ENCODE measurements at places on chromosomes 7 and 10.

DNA sequence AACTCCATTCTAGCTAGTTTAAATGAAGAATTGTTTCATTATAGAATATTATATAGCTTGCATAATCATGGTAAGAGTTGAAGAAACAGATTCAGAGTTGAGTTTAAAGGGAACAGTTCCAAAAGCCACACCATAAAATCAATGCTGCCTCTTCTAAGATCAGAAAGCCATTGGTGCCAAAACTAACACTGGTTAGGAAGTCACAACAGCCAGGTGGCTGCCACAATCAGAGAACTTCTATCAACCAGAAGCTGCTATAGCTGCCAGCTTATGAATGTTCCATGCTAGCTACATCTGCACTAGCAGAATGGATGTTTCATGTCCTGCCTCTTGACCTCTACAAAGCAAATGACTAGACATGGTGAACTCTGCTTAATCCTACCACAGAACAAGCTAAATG, 583.1 kb upstream of the LRRN3 start:
- DNase-seq: no peak

GRCh38 chr7:68484731-68485130, 1113.5 kb upstream of the AUTS2 start:
- no peak for DNase-seq

- DNase-seq: no peak
Observed at GRCh38 chr7:109213081-109213480, 643.4 kb downstream of the DNAJB9 start.

DNA sequence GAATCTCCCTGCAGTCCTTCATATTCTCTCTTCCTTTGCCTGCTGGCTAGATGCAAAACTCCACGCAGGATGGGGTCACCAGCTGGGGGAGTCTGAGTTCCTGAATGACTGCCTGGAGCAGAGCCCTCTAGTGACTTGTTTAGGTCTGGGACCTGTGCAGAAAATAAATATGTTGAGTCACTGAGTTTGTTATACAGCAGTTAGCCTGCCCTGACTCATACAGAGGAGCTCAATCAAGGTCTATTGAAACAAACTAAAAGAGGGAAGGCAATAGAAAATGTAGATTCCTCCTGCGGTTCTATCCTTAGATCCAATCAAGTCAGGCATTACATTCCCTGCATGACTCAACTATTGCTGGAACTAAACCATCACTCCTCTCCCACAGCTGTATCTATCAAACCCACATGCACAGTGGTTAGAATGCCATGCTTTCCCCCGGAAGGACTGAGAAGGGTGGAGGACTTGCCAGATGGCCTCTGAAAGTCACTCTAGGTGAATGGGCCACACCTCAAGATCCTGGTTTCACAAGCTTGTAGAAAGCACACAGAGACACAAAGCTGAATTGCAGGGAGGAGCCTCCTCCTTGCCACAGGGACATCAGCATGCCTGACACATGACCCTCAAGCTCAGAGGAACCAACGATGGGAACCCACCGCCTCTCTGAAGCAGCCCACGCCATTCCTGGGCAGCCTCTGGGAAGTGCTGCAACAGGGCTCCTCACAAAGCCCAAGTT, 73.9 kb downstream of the SH3PXD2A start:
- DNase-seq: no peak

DNA sequence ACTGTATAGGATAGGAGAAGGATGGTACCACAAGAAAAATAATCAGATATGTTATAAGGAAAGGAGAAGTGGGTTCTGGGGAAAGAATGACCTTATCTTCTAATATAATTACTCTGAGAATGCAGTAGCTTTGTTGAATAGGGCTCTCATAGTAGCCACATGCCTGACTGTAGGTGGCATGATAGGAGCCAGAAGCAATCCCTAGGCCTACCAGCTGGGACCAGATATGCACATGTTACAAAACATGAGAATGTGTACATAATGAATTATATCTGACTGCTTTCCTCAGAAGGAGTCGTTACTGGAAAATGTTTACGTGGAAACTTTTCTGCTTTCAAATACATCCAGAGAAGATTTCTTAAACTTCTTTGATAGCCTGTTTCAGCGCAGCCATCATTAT, 53.2 kb upstream of the FAM3C start:
- DNase-seq: no peak

DNA sequence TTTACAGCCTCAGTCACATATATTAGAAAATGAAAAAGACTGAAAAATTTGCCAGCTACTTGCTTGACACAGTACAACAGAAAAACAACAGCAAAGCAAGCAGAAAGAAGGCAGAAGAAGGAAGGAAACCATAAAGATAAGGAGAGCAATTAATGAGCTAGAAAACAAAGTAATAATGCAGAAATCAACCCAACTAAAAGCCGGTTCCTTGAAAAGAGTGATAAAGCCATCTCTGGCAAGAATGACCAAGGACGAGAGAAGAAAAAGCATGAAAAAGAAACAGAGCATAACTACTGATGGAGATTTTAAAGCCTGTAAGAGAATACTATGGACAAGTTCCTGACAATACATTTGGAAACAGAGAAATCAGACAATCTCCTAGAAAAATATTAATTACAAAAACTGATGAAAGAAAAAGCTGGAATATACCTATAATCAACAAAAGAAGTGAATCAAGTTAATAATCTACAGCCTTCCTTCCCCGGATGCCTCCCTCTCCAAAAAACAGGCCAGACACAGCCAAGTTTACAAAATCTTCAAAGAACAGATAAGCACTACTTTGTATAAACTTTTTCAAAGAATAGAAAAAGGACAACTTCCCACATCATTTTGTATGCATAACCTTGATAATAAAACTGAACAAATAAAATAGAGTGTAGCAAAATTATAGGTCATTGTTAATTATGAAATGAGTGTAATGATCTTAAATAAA, 204.0 kb downstream of the BAMBI start:
- no peak for DNase-seq

GRCh38 chr10:95845411-95845810, 62.4 kb upstream of the CC2D2B start:
- DNase-seq: no peak

DNA sequence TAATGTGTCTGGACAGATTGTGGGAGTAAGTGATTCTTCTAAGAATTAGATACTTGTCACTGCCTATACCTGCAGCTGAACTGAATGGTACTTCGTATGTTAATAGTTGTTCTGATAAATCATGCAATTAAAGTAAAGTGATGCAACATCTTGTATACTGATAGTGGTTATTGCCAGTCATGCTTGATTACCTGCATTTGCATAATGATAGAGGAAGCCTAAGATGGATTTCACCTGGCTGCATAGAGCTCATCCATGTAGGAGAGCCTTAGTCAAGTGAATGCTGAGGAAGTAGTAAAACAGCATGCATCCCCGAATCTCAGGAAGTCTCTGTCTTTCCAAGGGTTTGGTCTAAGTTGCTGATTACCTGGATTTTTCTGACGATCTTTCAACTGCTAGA, 64.2 kb upstream of the CAPZA2 start:
- DNase-seq: no peak

DNA sequence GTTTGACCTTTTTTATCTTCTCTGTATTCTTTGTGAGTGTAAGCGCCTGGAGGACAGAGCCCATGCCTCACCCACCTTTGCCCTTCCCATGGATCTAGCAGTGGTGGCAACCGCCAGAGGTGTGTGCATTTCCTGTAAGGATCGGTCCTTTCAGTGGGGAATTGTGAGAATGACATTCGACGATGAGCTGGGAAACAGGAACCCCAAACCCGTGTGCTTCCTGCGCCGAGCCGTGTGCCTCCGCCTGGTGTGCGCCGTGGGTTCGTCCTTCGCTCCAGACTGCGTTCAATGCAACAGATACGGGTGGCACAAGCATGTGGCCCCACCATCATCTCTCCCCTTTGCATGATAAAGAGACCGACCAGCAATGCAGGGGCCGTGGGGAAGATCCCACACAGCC, 1.7 kb upstream of the DIP2C start:
- no peak for DNase-seq

GRCh38 chr10:97718659-97719142, 5.2 kb downstream of the MARVELD1 start:
- DNase-seq: no peak

- no peak for DNase-seq
Observed at GRCh38 chr7:16708511-16708910, 45.0 kb upstream of the TSPAN13 start.

GRCh38 chr7:120550494-120551048, 277.6 kb downstream of the KCND2 start:
- no peak for DNase-seq

DNA sequence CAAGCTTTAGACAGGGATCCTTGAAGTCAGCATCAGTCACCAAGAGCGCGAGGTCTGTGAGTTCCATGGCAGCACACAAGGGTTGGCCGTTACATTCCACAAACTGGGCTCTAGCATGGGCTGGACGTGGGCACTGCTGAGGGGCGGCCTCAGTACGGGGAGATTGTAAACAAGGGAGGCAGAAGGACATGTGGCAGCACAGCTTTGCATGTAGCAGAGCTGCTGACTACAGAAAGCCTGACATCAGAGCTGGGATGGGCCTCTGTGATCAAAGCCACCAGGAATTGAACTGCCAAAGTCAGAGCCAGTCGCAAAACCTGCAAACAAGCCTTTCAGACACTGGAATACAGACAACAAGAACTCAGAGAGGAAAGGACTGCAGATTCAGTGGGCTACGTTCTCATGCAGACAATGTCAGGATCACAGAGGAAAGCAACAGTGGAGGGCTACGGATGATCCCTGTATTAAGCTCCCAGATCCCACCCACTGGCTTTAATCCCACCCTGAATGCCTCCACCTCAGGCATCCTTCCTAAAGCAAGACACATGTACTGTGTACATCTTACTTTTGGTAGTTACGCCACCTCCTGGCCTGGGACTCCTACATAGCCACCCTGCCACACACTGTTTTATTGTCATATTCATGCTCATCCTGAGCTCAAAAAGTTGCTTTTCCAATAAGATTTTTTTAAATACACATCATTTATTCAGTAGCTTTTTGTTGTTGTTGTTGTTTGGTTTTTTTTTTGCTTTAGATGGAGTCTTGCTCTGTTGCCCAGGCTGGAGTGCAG, 291.1 kb upstream of the IMMP2L start:
- no peak for DNase-seq

DNA sequence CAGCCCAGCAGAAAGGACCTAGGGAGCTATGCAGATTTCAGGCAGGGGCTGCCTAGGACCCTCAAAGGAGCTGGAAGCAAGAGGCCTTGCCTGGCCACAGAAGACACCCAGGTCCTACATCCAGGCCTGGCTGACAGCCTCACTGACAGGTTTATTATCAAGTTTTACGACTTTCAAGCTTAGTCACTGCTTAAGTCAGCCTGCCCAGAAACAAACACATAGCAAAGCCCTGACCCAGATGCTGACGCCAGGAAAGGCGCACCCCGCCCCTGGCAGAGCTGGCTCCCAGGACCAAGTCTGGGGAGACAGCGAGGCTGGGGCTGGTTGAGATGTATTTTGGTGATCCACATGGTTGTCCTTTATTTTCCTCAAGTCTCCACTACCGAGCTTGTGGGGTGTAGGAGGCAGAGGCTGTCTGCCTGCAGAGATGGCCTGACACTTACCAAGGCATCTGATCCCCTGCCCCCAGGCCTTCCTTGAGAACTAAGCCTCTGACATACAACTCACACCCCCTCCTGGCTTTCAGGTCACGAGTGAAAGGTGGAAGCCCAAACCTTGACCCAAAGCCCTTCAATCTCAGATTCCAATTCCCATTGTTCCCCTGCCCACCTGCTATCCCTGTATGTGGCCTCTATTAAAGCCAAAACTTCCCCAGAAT, 80.7 kb upstream of the EMX2 start:
- DNase-seq: no peak

DNA sequence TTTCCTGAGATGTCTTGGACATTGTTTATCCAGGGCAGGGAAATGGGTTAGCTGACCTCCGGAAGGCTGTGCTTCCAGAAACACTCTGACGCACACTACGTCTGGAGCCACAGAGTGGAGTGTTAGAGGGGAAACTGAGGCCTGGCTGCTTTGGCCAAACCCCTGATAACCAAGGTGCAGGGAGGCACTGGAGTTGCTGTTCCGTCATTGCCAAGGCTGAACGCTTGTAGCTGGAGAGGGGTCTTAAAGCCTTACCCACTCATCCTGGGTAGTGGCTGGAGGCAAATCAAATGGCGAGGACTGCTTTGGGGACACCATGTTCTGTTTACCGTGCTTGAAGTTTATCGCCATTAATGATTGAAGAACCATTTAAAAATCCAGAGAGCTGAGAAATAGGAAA, 604.1 kb upstream of the FOXK1 start:
- no peak for DNase-seq

DNA sequence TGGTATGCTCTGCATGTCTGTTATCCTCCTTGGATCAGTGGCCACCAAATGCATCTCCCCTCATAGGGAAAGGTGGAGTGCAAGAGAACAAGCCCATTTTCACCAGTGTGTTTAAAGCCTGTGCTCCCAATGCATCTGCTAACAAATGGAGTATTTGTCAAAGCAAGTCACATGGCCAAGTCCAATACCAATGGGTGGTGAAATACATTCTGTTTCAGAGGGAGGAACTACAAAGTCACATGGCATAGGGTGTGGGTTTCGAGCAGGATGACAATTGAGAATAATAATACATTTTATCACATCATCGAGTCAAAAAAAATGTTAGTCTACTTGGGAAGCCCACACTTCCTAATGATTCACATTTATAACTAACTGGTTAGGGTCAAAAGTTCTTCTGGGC, 62.7 kb downstream of the SUGCT start:
- DNase-seq: no peak

DNA sequence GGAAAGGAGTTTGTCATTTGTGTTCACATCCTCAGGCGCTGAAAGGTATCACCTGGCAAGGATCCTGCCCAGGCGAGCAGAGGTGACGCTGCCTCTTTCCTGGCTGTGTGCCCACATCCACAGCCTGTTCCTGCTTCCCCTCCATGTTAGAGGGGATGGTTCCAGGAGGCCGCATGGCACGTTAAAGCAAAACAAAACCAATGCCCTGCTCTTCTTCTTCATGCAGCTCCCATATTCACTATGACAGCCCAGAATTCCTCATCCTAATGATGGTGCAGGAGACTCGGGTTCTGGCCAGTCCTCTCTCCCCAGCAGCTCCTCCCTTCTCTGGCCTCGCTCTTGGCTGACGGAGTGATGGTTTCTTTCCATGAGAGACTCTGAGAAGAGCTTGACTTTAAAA, 678.5 kb upstream of the ANKRD30A start:
- DNase-seq: no peak

DNA sequence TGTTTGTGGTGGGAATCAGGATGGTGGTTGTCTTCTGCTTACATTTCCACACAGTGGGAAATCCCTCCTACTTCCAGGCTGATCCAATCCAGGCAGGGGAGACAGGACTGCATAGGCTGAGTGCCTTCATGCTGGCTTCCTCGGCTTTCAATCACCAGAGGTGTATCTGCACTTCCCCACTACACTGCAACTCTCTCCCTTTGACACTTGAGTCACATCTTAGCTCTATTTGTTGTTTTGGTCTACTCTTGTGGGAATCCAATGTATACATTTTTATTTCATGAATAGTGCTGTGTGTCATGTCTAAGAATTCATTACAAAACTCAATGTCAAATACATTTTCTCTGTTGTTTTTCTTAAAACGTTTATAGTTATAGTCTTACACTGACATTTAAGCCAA, 735.6 kb downstream of the XPNPEP1 start:
- no peak for DNase-seq

- DNase-seq: no peak
Observed at GRCh38 chr7:98368716-98369115, 32.2 kb downstream of the BAIAP2L1 start.

GRCh38 chr7:66741710-66742049, 1.1 kb downstream of the RABGEF1 start:
- no peak for DNase-seq
